ENCODE measurements at places on chromosomes 1 and 21. TPM values are rescaled to one million over a fixed set of nuclear protein-coding genes. Genes with fewer than 3 reads are reported as not detected.

Gene DSTYK
- 18.3 TPM for total RNA-seq

Gene KRTAP27-1
- not detected for total RNA-seq

Gene TNFRSF4
- not detected for total RNA-seq

Gene C1QTNF12
- total RNA-seq, result not detected

Gene ITLN1
- total RNA-seq, result not detected

Gene B3GALT5
- 0.41 TPM for total RNA-seq

Gene HSD3B1
- total RNA-seq, result not detected

Gene S100A8
- total RNA-seq, result 7.3 TPM

Gene NR0B2
- total RNA-seq, result not detected

Gene CYP4B1
- not detected for total RNA-seq

Gene CAMTA1
- 127 TPM for total RNA-seq

All from frontal cortex (tissue), 4 donors.